ENCODE measurements at places on chromosomes 5 and 9.
A peak's percentile ranks its signal among the peaks of the same experiment; 100 is the strongest.

GRCh38 chr5:6737043-6737941 lies 24.1 kb downstream of the TENT4A start:
- no peak for DNase-seq

- DNase-seq = no peak
These were observed 130.6 kb upstream of the PDE4D start for GRCh38 chr5:60024104-60024503.

DNA sequence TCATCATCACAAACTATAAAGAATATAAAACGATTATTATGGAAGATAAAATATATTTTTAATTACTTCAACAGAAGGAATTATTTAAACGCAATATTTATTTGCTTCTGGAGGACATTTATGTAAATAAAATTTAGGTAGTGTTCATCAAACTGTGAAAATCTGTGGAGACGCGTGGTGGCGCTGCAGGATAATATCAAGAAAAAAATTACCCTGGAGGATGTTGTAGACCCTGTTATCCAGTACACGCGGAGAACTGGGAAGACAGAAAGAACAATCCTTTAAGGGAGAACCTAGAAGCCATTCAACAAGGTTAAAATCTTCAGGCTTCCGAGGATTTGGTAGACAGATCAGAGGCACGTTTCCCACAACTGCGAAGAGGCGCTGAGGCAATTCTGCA lies at the start of gene PCDHB12:
PCDHB12 (plus strand) TSS at position 242 of the 400 bp plus-strand sequence. CDS start 189 bp downstream, outside the sequence.
- DNase-seq = no peak

DNA sequence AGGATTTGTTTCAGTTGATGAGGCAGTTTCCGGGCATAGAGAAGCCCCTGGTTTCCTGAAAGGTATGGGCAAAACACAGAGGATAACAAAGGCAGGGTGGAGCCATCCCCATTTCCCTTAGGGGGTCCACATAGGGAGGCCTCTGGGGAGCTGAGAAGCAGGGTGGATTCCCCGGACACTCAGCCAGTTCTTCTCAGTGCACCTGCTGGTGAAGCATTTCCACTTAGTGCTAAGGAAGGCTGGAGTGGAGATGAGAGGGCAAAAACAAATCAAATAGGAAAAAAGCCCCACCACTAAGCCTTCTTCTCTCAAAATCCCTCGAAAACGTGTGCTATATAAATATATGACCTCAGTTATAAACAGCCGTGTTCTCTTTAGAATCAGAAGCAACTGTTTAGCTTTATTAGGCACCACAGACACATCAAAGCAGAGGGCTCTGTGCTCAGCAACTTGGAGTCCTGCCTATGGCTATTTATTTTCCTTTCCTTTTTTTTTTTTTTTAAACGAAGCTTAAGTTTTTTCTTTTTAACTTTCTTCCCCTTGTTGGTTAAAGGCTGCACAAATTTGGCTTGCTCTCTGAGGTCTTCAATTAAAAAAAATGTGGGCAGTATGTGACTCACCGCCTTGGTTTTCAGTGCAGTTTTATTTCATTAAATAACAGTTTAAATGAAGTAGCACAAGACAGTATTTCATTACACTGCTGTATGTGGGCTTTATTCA lies 67.7 kb downstream of the PRDM6 start:
- peak; percentile 70 for DNase-seq

DNA sequence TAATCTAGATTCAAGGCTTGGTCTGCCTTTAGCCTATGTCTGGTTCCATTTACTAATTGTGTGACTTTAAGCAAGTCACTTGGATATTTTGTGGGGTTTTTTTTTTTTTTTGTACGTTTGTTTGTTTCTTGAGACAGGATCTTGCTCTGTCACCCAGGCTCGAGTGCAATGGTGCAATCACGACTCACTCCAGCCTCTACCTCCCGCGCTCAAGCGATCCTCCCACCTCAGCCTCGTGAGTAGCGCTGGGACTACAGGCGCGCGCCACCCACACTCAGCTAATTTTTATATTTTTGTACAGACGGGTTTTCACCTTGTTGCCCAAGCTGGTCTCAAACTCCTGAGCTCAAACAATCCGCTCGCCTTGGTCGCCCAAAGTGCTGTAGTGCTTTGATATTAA lies 1.1 kb upstream of the PFDN1 start:
- no peak for DNase-seq

GRCh38 chr9:94277885-94278536 lies 18.9 kb downstream of the ZNF169 start:
- no peak for DNase-seq

DNA sequence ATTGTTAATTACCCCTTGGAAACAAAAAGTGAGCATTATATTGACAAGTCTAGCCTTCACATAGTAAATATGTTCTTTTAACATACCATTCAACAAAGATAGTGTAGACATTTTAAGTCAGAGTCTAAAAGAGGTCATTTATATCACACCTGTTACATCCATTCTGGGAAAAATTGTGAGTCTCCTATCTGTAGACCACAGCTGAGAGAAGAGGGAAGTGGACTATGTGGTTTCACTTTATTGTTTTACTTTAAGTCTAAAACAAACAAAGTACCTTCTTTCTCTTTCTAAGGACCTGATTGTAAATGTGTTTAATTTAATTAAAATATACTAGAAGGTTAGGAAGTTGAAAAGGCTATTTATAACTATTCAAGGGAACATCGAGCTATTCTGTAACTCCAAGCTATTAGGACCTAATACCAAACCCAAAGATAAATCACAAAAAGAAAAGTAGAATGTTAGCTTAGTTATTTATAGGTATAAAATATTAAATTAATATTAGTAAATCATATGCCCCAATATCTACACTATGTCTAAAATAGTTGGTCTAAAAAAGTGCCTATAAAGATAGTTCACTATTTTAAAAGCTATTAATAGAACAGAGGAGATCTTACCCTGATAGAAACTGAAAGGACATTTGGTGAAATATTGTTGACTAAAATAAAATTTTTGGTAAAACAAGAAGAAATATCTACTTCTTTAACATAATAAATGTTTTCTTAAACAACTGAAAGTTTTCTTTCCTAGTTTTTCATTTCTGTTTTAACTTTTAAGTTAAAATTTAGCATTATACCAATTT lies 134.9 kb downstream of the TMEM167A start:
- DNase-seq = no peak

GRCh38 chr5:122236270-122237040 lies 75.6 kb upstream of the SNCAIP start:
- no peak for DNase-seq

DNA sequence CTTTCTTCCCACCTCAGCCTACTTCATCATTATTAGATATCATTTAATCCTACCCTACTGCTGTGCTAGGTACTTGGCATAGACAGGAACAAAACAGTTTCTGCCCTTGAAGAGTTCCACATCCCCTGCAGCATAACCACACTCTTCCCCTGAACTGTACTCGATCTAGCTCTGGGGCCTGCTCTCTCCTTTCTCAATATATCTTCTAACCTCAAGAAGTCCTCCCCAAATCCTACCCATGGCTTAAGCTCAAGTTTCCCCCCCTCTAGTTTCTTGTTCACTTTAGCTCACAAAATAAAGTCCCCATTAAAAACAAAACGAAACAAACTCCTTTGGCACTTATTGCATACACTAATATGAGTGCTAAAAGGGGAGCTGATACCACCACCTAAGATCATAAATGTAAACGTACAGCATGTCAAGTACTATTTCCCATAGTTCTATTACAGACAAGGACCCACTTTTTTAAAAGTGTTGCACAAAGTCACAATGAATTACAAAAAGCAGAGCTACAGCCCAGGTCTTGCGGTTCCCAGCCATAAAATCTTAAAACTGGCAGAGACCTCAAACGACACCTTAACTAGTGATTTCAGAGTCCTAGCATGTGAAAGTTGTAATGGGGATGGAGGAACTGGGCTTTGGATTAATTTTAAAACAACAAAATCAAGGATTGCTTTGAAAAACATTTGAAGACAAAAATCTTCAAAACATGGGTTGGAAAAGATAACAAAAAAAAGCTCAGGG lies 80.7 kb downstream of the PTPDC1 start:
- DNase-seq = no peak

GRCh38 chr9:77177143-77177893 lies at the start of gene VPS13A:
TSS of gene VPS13A (plus strand) at chr9:77177534. CDS start at chr9:77177705, 171 bp downstream.
- DNase-seq = peak; percentile 73

DNA sequence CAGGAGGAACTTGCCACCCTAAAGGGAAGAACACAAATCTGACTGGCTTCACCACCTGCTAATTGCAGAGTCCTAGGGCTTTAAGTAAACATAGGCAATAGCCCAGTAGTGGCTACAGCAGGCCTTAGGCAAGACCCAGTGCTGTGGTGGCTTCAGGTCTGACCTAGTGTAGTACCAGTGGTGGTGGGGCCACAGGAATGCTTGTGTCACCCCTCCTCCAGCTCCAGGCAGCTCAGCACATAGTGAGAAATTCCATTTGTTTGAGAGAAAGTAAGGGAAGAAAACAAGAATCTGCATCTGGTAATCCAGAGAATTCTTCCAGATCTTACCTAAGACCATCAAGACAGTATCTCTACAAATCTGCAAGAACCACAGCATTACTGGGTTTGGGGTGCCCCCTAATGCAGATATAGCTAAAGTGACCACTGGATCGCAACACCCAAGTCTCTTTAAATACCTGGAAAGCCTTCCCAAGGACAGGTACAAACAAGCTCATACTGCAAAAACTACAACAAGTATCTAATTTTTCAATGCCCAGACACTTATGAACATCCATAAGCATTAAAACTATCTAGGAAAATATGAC lies 102.6 kb upstream of the TRPM3 start:
- no peak for DNase-seq
